SK-N-DZ (cell line): ENCODE measurements at places on chromosomes 1 and 21.

- DNase-seq = no peak
Measured at GRCh38 chr21:45901061-45901690, 80.4 kb upstream of the COL6A1 start.

- DNase-seq = peak; percentile 31
Measured at GRCh38 chr1:223845037-223845809, 524 bp downstream of the TP53BP2 start.

- no peak for DNase-seq
Measured at GRCh38 chr1:117582451-117582850, 23.4 kb upstream of the TENT5C start.

- no peak for DNase-seq
Measured at GRCh38 chr1:35717911-35718476, 690 bp downstream of the C1orf216 start.

DNA sequence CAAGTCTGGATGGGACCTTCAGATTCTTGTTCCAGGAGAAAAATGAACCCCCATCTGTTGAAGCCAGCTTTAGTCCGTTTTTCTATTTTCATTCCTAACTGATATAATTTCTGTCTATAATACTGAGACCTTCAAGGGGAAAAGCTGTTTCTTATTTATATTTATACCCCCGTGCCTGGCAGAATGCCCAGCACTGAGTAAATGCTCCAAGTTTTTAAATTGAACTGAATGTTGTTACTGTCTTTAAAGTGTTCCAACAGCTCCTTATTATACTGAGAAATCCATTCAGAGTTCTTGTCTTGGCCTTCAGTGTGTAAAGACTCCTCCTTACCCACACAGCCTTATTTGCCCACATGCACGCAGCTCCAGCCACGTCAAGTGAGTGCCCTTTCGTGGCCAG, 178.6 kb upstream of the HMGB4 start:
- no peak for DNase-seq

DNA sequence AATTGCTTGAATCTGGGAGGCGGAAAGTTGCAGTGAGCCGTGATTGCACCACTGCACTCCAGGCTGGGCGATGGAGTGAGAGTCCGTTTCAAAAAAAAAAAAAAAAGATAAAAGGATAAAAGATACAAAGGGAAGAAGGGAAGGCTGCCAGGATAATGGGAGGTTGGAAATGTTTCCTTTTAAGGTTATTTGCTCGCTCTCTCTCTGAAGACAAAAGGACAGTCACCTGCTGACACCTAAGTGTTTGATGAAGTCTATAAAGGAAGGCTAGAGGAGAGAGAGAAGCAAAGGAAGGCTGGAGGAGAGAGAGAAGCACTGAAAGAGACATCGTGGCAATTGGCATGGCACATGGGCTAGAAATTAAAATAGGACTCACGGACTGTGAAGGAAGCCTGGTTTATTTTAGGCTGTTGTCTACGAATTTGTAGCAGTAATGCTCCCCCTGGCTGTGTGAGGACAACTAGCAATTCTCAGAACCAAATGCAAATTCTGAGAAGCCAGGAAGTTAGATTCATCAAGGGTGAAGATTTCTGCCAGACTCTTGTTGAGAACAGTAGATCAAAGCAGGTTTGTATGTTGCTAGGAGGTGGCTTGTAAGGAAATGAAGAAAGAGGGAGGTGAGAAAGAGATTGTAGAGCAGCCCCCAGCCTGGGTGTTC, 154.2 kb downstream of the ZP4 start:
- DNase-seq = peak; percentile 3

GRCh38 chr1:87560601-87561360, 232.1 kb downstream of the LMO4 start:
- DNase-seq = peak; percentile 18

GRCh38 chr21:28991861-28992525, 684 bp downstream of the LTN1 start:
- DNase-seq = no peak

DNA sequence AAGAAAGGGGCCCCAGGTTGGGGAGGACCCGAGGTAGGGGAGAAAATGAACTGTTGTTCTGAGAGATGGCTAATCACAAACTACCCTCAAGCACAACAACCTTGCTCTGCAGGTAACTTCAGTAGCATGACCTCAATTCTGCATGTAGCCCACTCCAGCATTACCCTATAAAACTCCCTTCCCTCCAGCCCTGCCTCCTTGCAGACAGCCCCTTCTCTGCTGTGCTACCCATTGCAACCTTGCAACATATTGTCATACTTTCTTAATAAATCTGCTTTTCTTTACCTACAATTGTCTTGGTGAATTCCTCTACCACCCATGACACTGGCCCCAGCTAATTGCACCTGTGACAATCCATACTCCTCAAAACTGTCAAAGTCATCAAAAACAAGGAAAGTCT, 428.9 kb downstream of the MATN1 start:
- no peak for DNase-seq

GRCh38 chr1:64878931-64879611, 87.3 kb downstream of the JAK1 start:
- DNase-seq = no peak

DNA sequence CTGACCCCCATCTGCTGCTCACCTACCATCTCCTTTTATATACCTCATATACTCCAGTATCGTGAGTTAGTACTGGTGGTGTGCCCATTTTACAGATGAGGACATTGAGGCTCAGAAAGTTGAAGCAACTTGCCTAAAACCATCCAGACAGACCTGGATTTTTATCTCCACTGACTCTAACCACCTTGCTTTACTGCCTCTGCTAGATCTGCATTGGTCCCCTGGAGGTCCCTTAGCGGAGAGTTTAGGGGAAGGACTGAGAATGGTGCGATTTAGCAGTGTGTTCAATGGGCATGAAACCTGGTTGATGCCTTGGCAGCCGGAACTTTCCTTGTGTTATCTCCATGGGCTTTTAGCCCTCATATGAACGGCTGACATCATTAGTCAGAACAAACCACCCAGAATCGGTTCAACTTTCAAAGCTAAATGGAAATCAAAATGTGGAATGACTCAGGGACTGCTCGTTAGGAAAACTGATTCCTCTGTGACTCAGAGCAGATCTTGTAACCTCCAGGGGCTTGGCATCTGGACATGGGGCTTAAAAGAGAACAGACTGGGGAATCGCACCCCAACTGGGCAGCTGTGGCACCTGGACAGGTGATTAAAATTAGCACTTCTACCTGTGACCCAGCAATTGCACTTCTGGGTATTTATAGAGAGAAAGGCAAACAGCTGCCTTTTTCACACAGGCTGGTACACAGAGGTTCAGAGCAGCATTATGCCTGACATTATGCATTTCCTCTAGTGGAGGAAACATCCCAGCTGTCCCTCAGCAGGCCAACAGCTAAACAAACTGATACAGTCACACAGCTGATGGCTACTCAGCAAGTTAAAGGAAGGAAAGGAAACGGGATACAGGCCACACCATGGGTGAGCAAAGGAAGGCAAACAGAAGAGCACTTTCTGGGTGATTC, 25.3 kb downstream of the TMEM51 start:
- DNase-seq = no peak

DNA sequence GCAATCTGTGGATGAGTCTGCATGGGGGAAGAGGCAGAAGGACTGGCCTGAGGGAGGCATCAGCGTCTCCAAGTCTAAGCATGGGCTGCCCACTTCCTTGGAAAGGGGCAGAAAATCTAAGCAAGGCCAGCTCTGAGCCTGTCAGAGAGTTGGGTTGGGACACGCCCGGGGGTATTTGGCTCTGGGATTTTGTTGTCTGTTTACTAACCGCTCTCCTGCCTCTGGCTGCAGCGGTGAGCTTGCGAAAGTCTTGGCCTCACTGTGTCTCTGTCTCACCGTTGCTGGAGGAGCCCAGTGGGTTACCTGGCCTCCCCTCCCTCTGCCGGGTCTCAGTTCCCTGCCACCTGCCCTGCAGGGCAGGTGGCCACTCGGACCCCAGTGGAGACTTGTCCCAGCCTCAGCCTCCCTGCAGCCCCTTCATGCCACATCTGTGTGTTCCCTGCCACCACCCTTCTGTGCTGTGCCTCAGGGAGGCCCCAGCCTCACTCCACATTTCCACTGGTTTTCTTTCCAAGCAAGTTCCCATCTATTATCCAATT, 33.7 kb downstream of the EDN2 start:
- DNase-seq = no peak
